ENCODE measurements at places on chromosomes 5 and 9.

DNA sequence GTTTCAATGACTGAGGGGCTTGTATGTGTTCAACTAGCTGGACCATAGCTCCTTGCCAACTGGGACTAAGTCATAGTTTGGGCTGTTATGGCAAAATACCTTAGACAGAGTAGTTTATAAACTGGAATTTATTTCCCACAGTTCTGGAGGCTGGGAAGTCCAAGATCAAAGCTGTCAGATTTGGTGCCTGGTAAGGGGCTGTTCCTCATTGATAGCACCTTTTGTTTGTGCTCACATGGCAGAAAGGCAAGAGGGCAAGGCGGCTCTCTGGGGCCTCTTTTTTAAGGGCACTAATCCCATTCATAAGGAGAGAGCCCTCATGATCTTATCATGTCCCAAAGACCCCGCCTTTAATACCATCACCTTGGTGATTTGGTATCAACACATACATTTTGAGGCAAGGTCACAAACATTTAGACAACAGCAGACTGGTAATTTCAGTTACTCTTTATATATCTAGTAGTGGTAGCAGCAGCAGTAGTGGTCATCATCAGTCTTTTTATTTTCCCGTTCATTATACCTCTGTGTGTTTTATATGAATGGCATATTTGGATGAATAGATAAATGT lies 477.0 kb downstream of the CCDC171 start:
- DNase-seq: no peak

DNA sequence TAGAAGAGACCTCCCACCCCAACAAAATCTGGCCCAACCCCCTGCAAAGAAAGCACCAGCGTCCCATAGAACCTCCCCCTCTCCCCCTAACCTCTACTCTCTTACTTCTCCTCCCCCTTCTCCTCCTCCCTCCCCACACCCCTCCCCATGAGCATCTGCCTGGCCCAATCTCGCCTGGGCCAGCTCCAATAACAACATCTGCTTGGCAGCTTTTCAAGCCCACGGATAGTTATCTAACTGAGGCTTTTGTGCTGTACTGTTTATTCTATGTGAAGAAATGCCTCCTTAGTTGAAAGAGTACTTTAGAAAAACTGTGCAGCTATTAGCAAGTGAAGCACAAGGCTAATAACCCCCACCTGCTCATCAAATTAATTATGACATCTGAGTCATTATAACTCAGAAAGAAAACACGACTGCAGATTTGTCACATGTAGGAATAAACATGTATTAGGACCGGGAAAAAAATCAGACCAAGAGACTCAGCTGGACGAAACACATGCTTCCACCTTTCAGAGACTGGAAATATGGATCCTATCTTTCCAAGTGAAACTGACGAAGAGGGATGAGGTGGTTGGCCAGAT lies 42.8 kb downstream of the NFIB start:
- DNase-seq: no peak

DNA sequence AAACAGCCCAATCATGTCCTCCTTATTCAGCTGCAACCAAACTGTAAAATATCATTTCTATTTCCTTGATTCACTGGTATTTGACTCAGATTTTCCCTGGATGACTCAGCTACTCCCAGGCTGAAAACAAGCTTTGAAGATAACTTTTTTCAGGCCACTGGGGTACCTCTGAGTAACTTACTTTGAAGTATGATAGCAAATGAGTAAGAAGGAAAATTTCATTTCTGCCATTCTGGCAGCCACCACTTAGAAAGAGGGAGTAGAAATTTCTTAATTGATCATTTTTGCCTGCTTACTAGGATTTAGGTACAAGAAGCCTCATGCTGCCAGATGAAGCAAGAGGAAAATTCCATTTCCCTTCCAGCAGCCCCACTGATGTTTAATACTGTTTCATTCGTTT lies 247.4 kb downstream of the PRELID2 start:
- DNase-seq: no peak

DNA sequence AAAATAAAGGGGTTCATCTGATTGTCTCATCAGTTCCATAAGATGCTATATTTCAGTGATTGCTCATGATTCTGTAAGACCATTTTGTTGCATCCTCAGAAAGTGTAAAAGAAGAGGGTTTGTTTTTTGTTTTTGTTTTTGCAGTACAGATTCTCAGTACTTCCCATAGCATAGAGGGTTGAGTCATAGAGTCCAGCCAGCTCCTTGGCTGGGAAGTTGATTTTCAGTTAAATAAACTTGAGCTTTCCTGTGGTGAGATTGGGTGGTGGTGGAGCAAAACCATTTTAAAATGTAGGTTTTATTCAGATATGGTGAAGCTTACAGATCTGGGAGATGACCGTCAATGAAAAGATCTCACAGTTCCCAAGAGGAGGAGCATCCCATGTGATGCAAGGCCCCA lies 48.2 kb downstream of the DAPK1 start:
- DNase-seq: no peak

DNA sequence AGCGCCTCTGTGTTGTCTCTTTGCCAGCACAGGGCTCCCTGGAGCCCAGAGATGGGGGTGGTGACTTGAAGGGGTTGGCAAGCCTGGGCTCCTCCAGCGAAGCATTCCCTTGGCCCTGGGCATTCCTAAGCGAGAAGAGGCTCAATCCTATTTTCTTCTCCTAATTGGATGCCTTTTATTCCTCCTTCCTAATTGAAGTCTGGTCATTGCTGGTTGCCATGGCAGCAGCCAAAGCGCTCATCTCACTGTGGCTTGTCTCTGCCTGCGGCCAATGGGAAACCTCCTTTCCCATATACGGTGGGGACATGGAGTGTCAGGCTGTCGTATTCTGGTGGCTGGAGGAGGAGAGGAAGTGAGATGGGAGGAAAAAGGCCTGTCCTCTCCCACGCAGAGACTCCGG lies 52.3 kb upstream of the RARS1 start:
- DNase-seq: no peak

GRCh38 chr5:7902201-7902600 lies 33.3 kb downstream of the MTRR start:
- DNase-seq: no peak

GRCh38 chr5:153676406-153676805 lies 185.9 kb downstream of the GRIA1 start:
- no peak for DNase-seq

GRCh38 chr9:121778252-121779225 lies 127.1 kb downstream of the DAB2IP start:
- DNase-seq: no peak

- DNase-seq: no peak
These were observed 52.5 kb downstream of the RAB3C start for GRCh38 chr5:58635416-58635815.

DNA sequence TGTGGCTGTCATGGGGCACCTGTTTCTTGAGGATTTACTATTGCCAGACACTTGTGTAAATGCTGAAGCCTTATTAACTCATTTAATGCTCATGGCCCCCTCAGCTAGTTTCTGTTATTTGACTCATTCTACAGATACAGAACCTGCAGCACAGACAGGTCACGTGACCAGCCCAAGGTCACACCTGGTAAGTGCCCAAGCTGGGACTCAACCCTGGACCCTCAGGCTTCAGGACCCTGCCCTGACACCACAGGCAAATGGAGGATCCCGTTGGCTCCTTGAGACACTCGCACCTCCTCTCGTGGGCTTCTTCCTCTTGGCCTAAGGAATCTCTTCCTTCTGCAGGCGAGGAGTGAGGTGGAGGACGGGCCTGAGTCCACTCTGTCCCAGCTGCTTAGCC lies 10.6 kb upstream of the NEURL1B start:
- no peak for DNase-seq

- DNase-seq: no peak
These were observed 19.0 kb downstream of the STOM start for GRCh38 chr9:121350993-121351561.

DNA sequence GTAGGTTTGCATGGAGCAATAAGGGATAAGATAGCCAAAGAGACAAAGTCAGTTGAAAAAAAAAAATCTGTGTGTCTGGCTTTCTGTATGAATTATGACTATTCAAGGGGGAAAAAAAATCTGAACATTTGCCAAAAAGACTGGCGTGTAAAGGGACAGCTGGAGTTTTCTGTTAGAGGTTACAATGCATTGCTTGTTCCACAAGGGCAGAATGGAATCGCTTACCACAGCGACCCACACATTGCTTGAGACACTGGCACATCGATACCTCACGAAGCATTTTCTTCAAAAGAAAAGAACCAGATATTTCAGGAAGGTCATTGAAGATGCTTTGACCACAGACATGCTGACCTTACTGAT lies 327.8 kb downstream of the TMEM167A start:
- no peak for DNase-seq

- DNase-seq: no peak
These were observed 12.5 kb upstream of the CXCL14 start for GRCh38 chr5:135591277-135591676.

DNA sequence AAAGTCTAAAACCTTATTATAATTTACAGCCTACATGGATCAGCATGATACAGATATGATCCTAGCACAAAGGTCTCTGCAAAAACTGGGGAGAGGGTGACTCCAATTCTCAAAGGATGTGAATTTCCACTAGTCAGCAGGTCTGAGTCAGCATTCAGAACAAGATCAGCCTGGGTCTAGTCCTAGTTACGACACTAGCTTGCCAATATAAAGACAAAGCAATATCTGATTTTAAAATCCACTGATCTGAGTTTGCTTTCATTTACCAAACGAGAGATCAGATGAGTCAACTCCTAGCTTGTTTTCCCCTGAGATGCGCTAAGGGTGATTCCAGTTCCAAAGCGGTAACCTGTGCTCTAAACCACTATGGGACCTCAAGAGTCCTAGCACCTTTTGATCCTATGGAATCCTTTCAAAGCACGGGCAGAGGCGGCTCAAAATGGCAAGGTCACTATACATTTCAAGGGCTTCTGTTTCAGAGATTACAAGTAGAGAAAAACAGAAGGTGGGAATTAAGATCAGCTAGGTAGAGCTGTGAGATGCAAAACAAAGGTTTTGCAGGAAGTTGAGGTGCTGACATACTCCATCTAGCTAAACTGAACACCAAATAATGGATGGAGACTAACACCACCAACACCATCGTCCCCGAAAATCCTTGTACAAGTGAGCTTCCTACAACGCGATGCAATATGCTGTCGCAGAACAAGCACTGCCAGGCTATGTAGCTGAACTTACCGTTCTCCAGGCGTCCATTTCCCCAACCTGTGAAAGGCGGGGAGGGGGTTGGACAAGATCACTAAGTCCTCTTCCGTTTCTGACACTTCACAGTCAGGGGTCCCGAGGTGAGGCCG lies 906 bp downstream of the SLC25A51 start:
- DNase-seq: peak; percentile 33

DNA sequence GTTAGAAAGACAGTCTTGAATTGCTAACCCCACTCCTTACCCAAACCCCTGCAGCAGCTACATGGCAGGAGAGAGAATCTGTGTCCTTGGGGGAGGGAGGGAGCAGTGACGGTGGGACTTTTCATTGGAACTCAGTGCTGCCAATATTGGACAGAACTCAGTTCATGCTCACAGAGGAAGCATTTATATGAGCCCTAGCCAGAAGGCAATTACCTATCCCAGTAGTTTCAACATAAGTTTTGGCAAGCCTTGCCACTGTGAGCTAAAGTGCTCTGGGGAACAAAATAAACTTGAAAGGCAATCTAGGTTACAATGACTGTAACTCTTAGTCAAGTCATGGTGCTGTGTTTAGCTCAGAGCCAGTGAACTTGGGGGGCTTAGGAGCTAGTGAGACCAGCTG lies 1013.4 kb upstream of the COX7C start:
- DNase-seq: no peak

GRCh38 chr5:113230711-113231652 lies 203.8 kb downstream of the TSSK1B start:
- DNase-seq: no peak

- DNase-seq: no peak
These were observed 151.5 kb downstream of the GOLPH3 start for GRCh38 chr5:32022638-32023037.

DNA sequence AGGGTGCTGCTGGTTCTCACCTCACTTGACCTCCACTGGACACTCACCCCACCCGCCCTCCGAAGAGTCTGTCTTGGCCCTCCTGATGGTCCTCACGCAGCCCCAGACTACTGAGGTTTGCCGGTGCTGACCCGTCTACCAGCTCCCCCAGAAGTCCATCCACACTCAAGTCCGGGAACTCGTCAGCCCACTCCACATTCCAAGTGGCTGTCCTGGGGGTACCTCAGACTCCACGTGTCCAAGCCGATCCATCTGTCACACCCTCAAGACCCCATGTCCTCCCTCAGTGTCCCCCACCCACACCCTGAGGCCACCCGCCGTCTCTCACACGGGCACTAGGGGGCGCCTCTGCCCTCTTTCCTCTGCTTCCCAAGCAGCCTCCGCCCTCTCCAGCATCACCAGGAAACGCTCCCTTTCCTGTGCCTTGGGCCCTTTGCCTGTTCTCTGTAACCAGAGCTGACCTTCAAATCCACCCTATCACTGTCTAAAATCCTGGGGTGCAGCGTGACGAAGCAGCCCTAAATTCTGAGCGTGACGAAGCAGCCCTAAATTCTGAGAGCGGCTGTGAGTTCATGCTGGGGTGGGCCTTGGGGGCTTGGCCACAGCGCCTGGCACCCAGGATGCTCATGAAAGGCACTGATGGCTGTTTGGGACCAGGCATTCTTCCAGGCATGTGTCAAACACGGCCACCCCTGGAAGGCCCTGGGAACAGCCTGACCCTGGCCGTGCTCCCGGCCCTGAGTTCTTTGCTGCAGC lies 95.7 kb downstream of the KCNT1 start:
- DNase-seq: peak; percentile 60

DNA sequence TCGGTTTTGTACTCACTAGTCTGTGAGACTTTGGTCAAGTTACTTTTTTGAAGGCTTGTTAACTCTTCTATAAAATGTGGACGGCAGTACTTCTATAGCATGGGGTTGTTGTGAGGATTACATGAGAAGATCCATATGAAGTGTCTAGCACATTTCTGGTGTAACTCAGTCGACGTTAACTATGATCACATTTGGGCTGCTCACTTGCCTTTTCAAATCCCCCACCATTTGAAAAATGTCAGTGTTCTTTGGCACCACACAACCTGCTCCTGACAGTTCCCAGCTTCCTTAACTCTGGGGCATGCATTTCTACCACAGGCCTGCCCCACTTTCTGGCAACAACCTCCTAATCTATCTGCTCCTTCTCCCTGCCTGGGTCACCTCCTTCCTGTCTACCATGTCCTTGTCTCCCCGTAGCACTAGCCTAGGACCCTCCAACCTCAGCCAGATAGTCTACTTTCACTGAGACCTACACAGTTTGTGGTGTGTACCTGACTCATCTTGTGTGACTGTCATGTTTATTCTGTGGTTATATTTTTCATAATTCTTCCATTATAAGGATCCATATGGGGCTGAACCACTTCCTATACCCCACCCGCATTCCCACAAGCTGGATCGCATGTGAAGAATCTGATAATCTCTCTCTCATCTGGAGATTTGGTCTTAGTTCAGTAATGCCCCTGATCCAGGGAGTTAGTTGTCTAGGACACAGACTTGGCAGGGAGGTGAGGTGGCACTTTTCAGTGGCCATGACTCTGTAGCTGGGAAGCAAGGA lies 30.2 kb upstream of the BASP1 start:
- no peak for DNase-seq

GRCh38 chr9:132108728-132109127 lies 29.1 kb upstream of the MED27 start:
- DNase-seq: peak; percentile 19

- no peak for DNase-seq
These were observed 7.8 kb downstream of the YIPF5 start for GRCh38 chr5:144162686-144163085.

Data from NB4 (cell line).